T-cell (primary cell): ENCODE measurements at places on chromosomes 12 and 14.

DNA sequence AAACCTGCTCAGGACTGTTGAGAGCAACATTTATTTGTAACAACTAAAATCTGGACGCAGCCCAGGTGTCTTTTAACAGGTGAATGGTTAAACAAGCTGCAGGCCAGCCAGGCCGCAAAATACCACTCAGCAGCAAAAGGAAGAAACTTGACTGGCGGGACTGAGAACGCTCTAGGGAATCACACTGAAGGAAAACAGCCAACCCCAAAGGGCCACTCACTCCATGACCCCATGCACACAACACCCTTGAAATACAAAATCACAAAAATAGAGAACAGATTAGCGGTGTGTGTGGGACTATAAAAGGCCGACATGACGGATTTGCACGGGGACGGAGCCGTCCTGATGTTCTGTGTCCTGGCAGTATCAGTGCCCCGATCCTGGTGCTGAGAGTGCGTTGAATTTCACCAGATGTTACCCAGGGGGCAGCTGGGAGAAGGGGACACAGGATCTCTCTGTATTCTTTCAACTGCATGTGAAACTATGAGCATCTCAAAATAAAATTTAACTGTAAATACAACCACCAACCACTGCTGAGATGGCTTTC is 23.0 kb downstream of the VPS37B start:
- DNase-seq = no peak

GRCh38 chr12:55142669-55143565 is 16.7 kb downstream of the OR9K2 start:
- no peak for DNase-seq

GRCh38 chr12:48198672-48198971 is 4.5 kb downstream of the OR10AD1 start:
- DNase-seq = no peak

- peak; percentile 75 for DNase-seq
Measured at GRCh38 chr14:101731187-101732080, 30.1 kb upstream of the PPP2R5C start.

DNA sequence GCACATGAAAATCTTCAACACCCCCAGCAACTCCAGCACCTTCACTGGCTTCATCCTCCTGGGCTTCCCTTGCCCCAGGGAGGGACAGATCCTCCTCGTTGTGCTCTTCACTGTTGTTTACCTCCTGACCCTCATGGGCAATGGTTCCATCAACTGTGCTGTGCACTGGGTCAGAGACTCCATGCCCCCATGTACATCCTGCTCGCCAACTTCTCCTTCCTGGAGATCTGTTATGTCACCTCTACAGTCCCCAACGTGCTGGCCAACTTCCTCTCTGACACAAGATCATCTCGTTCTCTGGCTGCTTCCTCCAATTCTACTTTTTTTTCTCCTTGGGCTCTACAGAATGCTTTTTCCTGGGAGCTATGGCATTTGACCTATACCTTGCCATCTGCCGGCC is 11.5 kb upstream of the OR11G2 start:
- no peak for DNase-seq

GRCh38 chr14:95796788-95797187 is 79.8 kb upstream of the TUNAR start:
- DNase-seq = no peak

DNA sequence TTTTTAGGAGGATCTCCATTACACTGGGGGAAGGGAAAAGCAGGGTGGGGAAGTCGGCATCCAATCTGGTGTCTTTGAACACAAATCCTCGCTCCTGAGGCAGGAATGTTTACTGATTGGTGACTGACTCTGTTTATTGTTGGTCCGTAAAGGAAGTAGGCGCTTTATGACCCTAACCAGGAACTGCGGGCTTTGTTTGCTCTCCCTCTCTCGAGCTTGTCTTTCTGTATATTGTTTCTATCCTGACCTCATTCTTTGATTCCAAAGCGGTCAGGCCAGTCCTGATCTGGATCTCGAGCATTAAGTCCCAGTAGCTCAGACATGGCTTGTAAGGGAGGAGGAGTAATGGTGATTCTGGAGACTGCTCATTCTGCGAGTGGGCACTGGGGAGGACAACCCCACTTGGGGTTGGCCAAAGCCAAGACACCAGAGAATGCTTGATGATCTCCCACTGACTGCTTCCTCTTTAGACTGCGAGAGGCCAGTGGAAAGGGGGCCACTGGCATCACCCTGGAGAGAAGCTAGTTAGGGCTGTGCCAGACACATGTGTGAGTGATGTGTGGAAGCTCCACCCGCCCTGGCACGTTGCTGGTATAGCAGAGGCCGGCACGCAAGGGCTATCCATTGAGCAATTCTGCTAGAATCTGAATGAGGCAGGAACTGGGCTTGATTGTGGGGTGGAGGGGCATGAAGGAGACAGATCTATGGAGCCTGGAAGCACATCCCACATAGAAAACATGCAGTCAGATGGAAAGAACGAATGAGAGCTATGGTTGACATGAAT is 194.6 kb downstream of the PAX9 start:
- DNase-seq = no peak

DNA sequence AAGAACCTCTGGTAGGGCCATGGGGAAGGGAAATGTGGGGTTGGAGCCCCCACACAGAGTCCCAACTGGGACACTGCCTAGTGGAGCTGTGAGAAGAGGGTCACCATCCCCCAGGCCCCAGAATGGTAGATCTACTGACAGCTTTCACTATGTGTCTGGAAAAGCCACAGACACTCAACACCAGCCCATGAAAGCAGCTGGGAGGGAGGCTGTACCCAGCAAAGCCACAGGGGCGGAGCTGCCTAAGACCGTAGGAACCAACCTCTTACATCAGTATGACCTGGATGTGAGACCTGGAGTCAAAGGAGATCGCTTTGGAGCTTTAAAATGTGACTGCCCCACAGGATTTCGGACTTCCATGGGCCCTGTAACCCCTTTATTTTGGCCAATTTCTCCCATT is 97.8 kb downstream of the HMGA2 start:
- DNase-seq = no peak

DNA sequence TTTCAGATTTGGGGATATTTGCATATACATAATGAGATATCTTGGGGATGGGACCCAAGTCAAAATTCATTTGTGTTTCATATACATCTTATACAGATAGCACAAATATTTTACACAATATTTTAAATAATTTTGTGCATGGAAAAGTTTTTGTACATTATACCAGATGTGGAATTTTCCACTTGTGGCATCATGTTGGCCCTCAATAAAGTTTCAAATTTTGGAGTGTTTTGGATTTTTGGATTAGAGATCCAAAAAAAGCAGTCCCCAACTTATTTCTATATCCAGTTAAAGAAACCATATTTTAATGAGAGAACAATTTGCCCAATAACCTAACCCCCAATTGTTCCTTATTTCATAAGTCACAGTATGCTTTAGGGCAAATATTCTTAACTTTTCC is 4.5 kb downstream of the GNPNAT1 start:
- no peak for DNase-seq

- no peak for DNase-seq
Measured at GRCh38 chr14:59284059-59284458, 95.6 kb downstream of the DAAM1 start.

DNA sequence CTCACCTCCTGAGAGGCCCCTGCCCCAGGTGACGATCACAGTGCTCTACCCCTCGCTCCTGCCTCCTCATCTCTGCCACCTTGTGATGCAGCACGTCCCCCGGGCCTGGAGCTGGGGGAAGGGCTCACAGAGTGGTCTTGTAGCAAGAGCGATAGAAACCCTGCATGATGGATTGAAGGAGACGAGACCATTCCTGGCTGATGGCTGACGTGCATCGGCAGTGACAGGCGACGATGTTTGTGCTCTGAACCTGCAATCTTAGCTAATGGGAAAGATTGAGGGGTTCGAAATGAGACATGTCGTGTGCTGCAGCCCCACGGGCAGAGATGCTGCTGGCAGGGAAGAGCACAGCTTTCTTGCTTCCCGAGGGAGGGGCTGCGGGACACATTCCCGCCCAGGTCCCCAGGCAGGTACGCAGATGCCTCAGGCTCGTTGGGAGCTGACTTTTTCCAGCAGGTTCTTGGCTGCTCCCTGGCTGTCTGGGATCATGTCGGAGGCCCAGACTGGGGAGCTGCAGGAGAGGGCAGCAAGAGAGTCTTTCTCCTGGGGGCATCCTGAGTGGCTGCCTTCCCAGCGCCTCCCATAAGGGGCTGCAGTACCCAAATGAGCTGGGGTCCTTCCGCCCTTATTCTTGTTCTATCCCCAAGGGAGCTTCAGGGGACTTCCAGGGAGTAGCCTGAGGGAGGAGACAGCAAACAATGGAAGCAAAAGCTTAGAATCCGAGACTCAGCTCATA is 38.7 kb upstream of the GPATCH2L start:
- no peak for DNase-seq

- DNase-seq = no peak
Measured at GRCh38 chr12:120598674-120599463, 17.7 kb upstream of the POP5 start.

DNA sequence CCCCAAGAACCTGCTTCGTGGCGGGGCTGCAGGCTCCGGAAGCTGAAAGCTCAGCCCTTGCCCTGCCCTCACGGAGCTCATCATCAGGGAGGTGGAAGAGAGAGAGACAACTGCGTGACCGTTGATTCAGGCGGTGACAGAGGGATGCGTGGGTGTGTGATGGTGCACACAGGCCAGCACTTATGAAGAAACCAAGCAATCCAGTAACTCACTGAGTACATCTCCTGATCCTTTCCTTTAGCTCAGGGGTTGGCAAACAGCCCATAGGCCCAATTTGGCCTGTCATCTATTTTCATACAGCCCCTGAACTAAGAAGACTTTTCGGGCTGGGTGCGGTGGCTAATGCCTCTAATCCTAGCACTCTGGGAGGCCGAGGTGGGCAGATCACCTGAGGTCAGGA is 49.9 kb downstream of the TESC start:
- no peak for DNase-seq

GRCh38 chr12:105233041-105233905 is 2.7 kb downstream of the APPL2 start:
- DNase-seq = no peak

DNA sequence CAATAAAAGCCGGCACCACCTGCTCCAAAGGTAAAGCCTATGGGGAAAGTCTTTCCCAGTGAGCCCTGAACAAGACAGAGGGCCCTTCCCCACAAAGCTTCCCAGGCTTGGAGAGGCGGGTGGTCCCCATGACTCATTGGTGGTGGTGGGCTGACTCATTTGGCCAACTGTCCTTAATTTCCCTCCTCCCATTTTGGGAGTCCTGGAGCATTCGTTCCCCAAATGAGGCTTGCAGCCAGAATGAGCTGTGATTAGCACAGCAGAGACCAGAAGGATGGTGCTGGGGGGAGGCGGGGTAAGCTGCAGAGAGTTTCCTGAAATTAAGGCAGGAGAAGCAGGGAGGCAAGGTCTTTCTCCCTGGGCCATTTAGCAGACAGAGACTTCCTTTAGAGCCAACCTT is 241.7 kb downstream of the DPF3 start:
- no peak for DNase-seq

DNA sequence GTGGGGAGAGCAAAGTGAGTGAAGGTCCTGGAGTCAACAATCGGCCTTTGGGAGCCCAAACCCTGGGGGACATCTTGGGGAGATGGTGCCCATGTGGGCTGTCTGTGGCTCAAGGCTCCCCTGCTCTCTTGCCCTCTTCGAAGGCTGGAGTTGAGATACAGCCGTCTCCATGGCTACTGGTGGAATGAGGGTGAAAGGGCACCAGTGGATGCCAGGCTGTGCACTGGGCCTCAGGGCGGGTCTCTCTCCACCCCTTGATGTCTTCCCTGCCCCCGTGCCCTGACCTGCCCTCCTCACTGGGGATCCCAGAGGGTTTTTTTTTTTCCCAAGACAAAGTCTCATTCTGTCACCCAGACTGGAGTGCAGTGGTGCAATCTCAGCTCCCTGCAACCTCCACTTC is 2.0 kb upstream of the ANKRD9 start:
- DNase-seq = no peak

DNA sequence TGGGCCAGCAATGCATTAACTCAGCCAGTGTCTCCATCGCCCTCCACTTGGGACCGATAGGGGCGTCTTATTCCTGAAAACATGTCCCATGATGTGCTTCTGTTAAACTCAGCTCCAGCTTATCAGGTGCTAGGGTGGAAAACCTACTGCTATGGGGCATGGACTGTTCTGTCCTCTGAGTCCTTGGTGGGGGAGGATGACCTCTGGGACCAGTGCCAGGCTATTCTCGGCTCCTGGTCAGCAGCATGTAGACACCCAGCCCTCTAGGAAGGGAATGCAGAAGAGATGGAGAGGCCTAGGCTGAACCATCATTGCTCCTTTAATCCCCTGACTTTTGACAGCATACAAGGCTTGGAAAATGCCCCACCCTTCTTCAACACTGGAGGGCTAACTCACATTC is 486.2 kb downstream of the MED13L start:
- DNase-seq = no peak

GRCh38 chr12:25241167-25242020 is 9.3 kb downstream of the KRAS start:
- DNase-seq = peak; percentile 16

DNA sequence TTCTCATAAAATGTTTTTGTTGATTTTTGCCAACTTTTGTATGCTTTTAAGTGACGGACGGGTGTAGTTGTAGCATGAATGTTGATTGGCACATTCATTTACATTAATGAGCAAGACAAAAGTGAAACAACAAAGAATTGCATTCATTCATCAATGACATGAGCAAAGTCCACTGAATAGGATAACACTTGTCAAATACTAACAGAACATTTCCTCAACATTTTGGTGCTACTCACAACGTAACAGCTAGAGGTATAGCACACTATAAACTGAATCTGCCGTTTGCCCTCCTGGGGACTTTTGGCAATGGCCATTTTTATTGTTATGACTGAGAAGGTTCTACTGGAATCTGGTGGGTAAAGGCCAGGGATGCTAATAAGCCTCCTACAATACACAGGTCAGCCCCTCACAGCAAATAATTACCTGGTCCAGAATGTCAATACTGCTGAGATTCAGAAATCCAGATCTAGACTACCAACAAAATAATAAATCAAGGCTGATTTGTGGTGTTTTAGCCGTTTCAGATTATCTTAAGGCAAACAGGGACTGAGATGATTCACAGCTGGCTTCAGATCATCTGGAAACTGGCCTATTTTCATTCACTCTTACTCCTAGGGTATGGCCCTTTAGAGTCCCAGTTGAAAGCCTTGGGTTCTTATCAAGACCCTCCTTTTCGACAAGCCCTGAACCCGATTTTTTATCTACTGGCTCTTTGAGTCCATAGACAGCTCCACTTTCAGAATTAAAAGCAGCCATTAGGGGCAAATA is 22.5 kb upstream of the CDKN3 start:
- no peak for DNase-seq
